Breast epithelium (tissue), 4 donors: ENCODE measurements at places on chromosomes 11 and 22.
A peak's percentile ranks its signal among the peaks of the same experiment; 100 is the strongest.

DNA sequence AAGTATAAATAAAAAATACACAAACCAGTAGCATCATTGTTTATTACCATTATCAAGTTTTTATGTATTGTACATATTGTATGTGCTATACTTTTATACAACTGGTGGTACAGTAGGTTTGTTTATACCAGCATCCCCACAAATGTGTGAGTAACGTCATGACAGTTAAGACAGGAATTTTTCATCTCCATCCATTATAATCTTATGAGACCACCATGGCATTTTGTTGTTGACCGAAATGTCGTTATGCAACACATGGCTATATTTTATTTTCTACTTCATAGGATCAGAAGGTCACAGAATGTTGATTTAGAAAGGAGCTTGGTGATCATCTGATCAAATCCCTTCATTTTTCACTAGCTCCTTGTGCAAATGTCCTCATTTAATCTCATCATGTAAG lies 170.9 kb upstream of the NCAM1 start:
- H3K36me3 ChIP-seq, result no peaks in the 10 kb centered on the region
- H3K4me1 ChIP-seq, result no peaks in the 10 kb centered on the region
- no peak overlapping the region for H3K27ac ChIP-seq
- no peaks in the 10 kb centered on the region for H3K27me3 ChIP-seq

DNA sequence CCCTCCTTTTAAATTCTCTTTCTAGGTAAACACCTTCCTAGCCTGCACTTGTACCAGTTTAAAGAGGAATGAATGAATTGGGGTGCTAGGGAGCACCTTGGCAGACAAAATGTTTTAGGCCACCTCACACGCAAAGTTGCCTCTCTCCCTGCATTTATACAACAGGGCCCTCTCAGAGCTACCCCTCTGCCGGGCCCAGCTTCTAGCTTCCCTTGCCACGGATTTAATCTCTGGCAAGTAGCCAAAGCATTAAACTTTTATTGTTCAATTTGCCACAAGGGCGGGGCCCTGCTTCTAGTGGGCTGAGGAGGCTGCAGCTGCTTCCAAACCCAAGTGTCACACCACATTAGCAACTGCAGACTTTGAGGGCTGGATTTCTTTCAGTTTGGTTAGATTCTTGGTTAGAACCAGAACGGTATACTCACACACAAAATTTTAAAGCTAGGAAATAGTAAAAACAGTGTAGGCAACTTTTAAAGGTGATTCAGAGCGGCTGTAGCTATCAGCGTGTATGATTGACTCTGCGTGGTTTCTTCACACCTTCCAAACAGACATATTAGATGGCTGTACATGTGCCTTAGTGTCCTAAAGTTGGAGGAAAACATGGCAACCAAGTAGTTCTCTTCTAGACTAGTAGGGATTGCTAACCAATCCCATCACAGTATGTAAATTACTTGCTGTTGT lies 6.5 kb downstream of the KREMEN1 start:
- peak overlapping the region; percentile 68 for H3K27ac ChIP-seq
- H3K4me3 ChIP-seq, result no peak overlapping the region
- DNase-seq, result no peak
- H3K36me3 ChIP-seq, result no peaks in the 10 kb centered on the region
- H3K27me3 ChIP-seq, result no peaks in the 10 kb centered on the region

GRCh38 chr11:69178819-69179482 lies 23.2 kb downstream of the SMIM38 start:
- H3K4me3 ChIP-seq, result no peak overlapping the region
- H3K27ac ChIP-seq, result no peak overlapping the region
- no peak for DNase-seq
- no peaks in the 10 kb centered on the region for H3K27me3 ChIP-seq
- no peaks in the 10 kb centered on the region for H3K36me3 ChIP-seq

- no peaks in the 10 kb centered on the region for H3K36me3 ChIP-seq
- DNase-seq, result no peak
- H3K27me3 ChIP-seq, result no peaks in the 10 kb centered on the region
- H3K4me3 ChIP-seq, result no peak overlapping the region
Observed at GRCh38 chr11:130725421-130726233, 190.7 kb downstream of the SNX19 start.

DNA sequence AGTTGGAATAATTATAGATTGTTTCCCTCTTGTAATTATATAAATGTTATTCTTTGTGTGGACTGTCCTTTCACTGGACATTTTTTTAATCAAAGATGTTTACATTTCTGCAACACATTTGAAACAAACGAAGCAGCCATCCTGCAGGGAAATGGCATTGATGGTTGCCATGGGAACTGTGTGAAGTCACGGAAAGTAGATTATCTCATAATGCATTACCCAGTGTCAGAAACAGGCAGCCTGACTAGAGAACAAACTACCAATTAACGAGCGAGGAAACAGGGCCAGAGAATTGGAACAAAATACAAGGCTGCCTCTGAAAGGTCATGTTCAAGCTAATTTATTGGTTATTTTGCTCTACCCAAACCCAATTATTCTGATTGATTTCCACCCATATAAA lies 96.9 kb upstream of the LARGE1 start:
- no peak for DNase-seq
- no peak overlapping the region for H3K4me3 ChIP-seq
- H3K36me3 ChIP-seq, result no peaks in the 10 kb centered on the region
- H3K4me1 ChIP-seq, result no peaks in the 10 kb centered on the region

GRCh38 chr22:30566125-30566524 lies 8.3 kb downstream of the GAL3ST1 start:
- no peak for DNase-seq
- no peaks in the 10 kb centered on the region for H3K27me3 ChIP-seq
- H3K27ac ChIP-seq, result no peak overlapping the region
- H3K36me3 ChIP-seq, result no peaks in the 10 kb centered on the region
- H3K4me3 ChIP-seq, result no peak overlapping the region

DNA sequence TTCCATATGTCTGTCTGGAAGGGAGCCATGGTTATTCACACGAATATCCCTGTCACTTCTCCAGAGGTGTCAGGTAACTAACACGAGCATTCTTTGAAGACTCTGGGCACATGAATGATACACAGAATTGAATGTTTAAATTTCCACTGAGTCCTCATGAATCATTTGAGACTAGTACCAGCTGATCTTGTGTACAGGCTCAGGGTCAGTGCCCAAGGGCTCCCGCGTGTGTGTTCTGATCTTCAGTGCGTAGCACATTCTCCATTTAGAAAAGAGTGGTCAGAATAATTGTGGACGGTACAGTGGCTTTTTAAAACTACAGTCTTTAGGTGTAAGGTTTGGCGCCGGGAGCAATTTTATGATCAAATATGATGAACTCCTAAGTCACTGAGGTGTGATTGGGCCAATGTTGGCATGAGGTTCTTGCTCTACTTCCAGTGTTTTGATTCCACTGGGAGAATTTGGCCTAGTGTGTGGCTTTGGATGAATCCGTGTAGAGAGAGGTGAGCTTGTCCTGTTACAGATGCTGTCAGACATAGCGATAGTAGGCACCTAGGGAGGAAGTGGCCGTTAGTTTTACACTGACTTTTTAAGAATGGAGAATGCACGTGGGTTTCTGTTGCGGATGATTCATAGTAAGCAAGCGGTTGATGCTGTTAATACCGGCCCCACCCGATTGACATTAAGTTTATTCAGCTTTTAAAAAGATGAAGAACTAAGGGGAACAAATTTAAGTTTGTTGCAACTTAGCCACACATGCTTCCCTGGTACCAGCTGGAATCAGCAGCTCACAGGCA lies 22.2 kb downstream of the NUP50 start:
- H3K27me3 ChIP-seq, result no peaks in the 10 kb centered on the region
- no peak overlapping the region for H3K27ac ChIP-seq
- H3K4me3 ChIP-seq, result no peak overlapping the region
- no peak for DNase-seq
- no peaks in the 10 kb centered on the region for H3K36me3 ChIP-seq
- H3K4me1 ChIP-seq, result no peaks in the 10 kb centered on the region

- no peak for DNase-seq
- H3K27me3 ChIP-seq, result no peaks in the 10 kb centered on the region
- no peak overlapping the region for H3K4me3 ChIP-seq
- H3K4me1 ChIP-seq, result no peaks in the 10 kb centered on the region
- no peak overlapping the region for H3K27ac ChIP-seq
Observed at GRCh38 chr22:49815641-49816091, 12.0 kb downstream of the BRD1 start.
